Stimulated activated CD4-positive, alpha-beta T cell treated with anti-CD3 and anti-CD28 coated beads, Interleukin-4, amount 100 ng/mL, for 24 hours (primary cell): ENCODE measurements at places on chromosomes 1 and 21.

GRCh38 chr1:234326497-234327366, 46.5 kb upstream of the COA6 start:
- DNase-seq = peak; percentile 83

DNA sequence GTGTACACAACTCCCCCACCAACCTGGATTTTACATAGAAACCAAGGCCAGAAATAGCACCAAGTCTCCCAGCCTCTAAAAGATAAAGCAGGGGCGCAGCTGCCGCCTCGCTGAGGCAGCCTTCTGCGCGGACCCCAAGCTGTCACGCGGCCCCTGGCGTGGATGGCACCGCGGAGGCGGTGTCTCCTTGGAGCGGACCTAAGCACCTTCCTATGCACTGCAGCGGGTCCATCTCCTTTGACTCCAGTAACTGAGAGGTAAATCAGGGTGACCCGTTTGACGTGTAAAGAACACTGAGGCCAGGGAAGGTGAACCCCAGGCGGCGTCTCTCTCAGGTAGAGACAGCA, 17.0 kb downstream of the ZNF697 start:
- DNase-seq = no peak

DNA sequence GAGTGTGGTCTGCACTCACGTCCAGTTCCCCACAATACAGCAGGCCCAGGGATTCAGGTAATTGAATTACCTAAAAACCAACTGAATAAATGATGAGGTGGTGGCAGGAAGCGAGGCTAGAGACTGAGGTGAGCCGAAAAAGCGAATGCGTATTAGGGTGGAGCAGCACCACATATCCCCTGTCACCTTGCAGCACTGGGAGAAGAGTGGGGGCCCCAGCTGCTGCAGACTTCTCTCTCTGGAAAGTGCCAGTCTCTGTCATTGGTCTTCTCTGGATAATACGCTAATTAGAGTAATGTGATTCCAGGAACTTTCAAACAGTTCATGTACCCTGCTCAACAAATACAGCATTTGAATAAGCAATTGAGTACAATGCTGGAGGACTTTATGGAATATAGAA, 199.0 kb downstream of the RPS6KC1 start:
- no peak for DNase-seq

DNA sequence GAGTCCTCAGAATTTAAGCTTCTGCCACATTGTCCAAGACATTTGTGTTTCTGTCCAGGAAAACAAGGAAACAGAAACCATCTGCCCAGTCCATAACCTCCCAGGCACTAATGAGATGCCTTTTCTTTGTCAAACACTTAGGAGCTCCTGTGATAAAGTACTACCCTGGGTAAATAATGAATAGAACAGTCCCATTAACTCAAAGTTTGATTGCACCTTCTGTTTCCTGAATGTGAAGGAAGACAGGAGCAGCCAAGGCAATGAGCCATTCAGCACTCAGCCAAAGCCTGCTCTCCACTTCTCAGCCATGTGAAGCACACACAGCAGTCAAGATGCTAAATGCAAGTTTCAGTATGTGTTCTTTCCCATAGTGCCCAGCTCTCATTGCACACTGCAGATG, 199.8 kb downstream of the SEC16B start:
- no peak for DNase-seq

- DNase-seq = no peak
Observed at GRCh38 chr1:219990782-219991510, 55.4 kb downstream of the EPRS1 start.

GRCh38 chr1:246689409-246690008, 34.7 kb upstream of the SCCPDH start:
- peak; percentile 36 for DNase-seq

- no peak for DNase-seq
Observed at GRCh38 chr1:10536133-10536770, 61.5 kb downstream of the PEX14 start.

DNA sequence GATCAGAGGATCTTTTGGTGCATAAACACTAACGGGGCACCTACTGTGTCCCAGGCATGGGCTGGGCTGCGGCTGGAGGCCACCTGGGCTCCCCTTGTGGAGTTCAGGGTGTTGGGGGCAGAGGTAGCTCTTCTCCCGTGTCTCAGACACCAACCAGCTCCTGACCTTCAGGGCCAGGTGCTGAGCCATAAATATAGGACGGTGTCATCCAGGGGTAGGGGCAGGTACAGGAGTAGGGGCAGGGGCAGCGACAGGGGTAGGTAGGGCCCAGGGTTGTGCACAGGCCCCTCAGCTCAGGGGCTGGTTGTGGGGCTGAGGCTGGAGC, 18.0 kb upstream of the LRRC3 start:
- DNase-seq = no peak

DNA sequence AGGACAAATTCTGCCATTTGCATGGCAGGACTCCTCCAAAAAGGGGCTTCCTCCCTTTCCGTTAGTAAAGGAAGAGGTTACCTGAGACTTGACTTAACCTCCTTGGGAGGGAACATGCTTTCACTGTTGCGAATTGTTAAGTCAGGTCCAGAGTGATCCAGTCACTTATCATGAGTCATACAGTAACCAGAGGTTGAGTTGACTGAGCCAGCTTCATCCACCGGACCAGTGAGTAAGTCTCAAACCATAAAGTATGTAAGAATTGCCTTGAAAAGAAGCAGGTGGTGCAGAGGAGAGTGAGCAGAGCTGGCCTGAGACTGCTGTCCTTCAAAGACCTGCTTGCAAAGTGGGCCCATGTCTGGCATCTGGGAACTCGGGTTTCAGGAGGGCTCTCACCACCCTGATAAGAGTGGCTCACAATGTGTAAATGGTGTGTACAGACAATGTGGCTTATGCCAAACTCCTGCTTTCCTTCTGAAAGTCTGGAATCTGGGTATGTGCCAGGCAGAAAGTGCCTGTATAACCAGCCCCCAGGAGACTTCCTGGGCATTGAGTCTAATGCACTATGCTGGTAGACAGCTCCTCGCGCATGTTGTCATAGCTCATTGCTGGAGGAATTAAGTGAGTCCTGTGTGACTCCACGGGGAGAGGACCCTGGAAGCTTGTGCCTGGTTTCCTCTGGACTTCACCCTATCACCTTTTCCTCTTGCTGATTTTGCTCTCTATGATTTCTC, 84.3 kb upstream of the KLHDC7A start:
- no peak for DNase-seq

GRCh38 chr1:234507626-234508387, 28.8 kb upstream of the TARBP1 start:
- no peak for DNase-seq

DNA sequence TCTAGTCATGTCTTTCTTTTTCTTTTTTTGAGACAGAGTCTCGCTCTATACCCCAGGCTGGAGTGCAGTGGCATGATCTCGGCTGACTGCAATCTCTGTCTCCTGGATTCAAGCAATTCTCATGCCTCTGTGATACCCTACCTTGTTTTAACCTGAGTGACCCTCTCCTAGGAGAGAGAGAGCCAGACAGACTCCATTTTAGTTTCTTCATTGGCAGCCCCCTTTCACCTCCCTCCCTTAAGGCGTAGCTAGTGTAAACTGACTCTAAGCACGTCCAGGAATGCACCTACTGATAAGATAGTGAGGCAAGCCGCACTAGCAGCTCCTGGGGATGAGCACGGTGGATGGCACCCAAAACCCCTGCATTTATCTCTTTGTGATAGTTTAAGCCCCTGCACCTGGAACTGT, 5.2 kb upstream of the PKNOX1 start:
- DNase-seq = no peak

GRCh38 chr1:101379950-101380349, 143.1 kb downstream of the S1PR1 start:
- DNase-seq = no peak

DNA sequence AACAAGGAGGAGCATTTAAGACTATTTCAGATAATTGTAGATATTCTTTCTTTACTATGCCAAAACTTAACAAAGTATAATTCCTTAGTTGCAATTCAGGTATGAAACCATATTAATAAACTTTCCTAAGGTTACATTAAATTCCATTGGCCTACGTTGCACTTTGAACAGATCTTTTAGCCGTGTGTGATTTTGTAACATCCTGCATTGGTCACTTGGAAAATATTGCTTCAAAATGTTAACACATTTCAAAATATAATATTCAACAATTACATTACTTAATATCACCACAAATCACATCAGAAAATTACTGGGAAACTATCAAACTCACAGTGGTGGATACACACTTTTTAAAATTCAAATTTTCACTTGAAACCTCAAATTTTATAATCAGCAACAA, 20.2 kb downstream of the ETS2 start:
- no peak for DNase-seq

GRCh38 chr1:248858096-248858890, 592 bp downstream of the ZNF692 start:
- DNase-seq = peak; percentile 31

GRCh38 chr1:115204513-115204912, 115.2 kb upstream of the TSPAN2 start:
- no peak for DNase-seq

- DNase-seq = no peak
Observed at GRCh38 chr1:4203501-4203900, 303.4 kb upstream of the C1orf174 start.

GRCh38 chr1:69976896-69977295, 228.5 kb downstream of the LRRC40 start:
- no peak for DNase-seq

DNA sequence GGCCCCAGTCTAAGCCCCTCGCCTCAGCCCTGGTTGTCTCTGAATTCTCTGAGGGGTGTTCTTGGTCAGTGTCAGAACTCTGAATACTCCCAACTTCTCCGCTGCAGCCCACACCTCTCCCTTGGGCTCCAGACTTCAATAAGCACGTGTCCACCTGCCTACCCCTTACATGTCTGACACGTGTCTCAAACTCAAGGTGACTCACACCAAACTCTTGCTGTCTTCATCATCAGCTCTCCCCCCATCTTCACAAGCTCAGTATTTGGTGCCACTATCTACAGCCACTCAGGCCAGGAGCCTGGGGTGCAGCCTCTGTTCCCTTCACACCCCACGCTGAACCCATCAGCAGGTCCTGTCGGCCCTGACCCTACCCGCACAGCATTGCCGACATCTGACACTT, 18.8 kb upstream of the UBXN10 start:
- no peak for DNase-seq

- no peak for DNase-seq
Observed at GRCh38 chr1:224014330-224014649, 99.6 kb upstream of the FBXO28 start.

- DNase-seq = no peak
Observed at GRCh38 chr1:55604179-55604578, 389.0 kb upstream of the USP24 start.

GRCh38 chr21:31973402-31973944, 100.7 kb downstream of the HUNK start:
- no peak for DNase-seq

- no peak for DNase-seq
Observed at GRCh38 chr1:2857521-2857920, 56.0 kb upstream of the TTC34 start.

DNA sequence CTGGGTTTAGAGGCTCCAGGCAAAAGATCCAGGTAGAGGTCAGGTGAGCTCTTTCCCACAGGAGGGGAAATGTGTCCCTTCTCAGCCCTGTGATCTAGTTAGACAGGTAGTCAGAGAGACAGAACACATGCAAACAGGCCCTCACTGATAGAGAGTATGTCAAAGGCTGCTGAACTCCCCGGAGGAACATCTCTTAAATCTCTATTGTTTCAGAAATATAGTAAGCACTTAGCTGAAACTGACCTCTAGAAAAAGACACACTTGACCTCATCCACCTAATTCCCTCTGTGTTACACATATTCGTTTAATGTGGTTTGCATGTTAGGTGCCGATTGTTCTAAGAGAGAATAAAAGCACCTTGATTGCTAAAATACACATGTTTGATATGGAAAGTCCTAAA, 23.3 kb downstream of the SUSD4 start:
- DNase-seq = no peak

DNA sequence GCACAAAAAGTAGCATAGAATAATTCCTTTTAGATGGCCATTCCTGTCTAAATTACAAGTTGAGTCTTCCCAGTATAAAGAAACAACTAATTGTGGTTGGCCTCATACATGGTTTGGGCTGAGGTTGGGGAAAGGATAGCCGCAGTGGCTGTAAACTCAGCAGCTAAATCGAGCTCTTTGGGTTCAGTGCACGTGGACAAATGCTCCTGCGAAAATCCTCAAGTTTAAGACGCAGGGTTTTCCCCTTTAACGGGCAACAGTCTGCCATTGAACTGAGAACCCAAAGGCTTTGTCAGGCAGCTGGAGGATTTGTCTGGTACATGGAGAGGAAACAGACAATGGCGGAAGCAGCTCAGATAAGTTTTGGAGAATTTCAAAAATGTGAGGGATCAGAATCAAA, 331.9 kb downstream of the TGFB2 start:
- DNase-seq = no peak

DNA sequence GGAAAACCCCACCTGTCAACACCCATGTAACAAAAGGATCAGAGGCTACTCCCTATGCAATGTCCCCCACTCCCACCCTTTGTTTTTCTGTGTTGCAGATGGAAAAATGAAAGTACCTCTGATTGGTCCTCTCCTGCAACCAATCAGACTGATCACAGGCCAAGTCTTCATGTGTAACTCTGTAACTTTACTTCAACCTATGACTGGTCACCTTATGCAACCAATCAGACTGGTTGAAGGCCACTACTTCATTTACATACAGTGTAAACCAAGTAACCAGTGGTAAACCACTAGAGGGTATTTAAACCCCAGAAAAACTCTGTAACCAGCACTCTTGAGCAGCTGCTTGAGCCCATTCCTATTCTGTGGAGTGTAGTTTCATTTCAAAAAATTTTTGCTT, 266.3 kb upstream of the OLFM3 start:
- no peak for DNase-seq

GRCh38 chr1:235098991-235099390, 29.6 kb downstream of the TOMM20 start:
- no peak for DNase-seq

DNA sequence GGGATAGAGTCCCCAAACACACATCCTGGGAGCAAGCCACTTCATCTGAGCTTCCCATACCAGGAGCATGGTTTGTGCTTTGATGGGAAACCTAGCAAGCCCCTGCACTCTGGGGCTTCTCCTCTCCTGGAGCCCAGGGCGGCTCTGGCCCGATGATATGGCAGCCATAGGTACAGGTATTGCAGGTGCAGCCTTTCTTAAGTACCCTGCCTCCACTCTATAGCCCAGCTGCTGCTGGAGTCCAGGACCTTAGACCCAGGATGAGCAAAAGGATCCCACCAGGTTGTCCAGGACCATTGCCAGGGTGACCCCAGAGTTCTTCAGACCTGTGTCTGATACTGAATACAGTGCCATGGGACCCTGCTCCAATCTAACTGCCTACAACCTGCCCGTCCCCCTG, 4.2 kb downstream of the C1orf226 start:
- no peak for DNase-seq
